ENCODE measurements at places on chromosomes 16 and 17.

- no peak for DNase-seq
Measured at GRCh38 chr17:56274491-56274890, 121.2 kb downstream of the ANKFN1 start.

GRCh38 chr17:82985973-82986372, 93.4 kb upstream of the METRNL start:
- no peak for DNase-seq

DNA sequence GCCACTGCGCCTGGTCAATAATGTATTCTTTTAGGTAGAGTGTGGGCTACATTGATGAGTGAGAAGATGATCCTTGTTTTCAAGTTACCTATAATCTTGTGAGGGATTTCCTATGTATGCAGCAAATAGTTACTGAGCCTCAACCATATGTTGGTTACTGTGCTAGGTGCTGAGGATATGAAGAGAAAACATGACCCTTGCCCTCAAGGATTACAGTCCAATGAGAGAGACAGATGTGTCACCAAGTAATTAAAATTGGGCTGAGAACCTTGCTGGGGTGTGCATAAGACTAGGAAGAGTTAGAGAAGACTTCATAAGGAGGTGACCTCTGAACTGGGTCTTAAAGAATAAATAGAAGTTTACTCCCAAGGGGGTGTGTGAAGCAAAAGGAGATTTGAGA, 7.4 kb downstream of the POLR2A start:
- DNase-seq: no peak

DNA sequence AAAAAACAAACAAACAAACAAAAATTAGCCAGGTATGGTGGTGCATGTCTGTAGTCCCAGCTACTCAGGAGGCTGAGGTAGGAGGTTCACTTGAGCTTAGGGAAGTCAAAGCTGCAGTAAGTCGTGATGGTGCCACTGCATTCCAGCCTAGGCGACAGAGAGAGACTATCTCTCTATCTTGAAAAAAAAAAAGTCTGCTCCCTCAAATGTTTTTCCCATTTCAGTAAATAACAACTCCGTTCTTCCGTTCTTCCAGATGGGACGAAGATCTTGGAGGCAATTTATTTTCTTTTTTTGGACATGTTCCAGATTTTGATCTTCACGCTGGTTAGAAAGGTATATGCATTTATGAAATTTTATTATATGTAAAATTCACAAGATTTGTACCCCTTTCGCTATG, 19.0 kb downstream of the ERAL1 start:
- DNase-seq: no peak

DNA sequence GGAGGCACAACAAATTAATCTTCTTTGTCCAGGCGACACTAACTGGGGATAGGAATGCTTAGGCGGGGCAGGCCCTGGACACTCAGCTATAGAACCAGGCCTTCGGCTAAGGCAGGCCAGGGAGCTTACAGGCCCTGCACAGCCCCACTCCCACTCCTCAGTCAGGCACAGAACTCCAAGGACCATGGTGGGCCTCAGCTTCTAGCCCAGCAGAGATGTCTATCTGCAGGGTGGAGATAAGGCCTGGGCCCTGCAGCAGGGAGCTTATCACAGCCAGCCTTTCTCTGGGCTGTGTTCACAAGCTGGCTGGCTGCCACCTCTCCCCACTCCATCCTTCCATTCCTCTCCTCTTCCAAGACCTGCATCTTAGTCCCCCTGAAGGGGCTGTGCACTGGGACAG, 68.1 kb downstream of the TMEM132E start:
- no peak for DNase-seq

- no peak for DNase-seq
Measured at GRCh38 chr17:70405492-70406220, 236.3 kb downstream of the KCNJ2 start.

- DNase-seq: no peak
Measured at GRCh38 chr17:54029986-54030385, 207.3 kb downstream of the KIF2B start.

DNA sequence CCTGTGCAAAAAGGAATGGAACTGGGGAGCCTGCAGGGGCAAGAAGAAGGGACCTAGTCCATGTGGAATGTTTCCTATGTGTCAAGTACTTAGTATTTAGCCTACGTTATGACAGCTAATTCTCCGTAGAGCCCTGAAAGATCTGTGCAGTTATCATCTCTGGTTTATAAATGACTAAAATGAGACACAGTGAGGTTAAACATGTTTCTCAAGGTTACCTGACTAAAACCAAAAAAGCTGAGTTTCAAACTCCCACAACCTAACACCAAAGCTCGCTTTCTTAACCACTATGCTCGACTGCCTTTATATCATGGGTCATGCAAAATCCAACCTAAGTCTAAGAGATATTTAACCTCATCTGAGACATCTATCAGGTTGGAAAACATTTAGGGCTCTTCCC, 53.3 kb upstream of the CCL2 start:
- DNase-seq: no peak

DNA sequence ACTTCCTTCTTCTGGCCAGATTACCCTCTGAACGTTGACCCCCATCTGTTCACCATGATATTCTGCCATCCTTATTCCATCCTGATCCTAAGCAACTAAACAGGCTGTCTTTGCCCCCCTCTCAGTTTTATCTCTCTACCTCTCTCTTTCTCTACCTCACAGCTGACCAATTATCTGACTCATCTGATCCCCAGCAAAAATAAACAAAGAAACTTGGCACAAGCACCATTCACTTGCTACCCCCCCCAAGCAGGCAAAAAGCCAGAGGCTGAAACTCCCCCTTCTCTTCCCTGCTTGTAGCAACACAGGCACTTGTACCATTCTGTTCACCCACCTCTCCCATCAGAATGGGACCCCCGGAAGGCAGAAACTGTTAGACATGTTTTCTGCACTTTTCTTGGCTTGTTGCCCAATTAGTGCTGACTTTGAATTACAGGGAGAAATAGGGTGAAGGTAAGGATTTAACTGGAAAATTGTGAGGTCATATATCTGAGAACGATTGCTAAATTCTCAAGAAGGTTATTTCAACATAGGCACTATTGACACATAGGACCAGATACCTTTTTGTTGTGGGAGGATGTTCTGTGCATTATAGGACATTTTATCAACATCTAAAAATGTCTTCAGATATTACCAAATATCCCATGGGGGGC, 163.2 kb downstream of the TOX3 start:
- DNase-seq: no peak

DNA sequence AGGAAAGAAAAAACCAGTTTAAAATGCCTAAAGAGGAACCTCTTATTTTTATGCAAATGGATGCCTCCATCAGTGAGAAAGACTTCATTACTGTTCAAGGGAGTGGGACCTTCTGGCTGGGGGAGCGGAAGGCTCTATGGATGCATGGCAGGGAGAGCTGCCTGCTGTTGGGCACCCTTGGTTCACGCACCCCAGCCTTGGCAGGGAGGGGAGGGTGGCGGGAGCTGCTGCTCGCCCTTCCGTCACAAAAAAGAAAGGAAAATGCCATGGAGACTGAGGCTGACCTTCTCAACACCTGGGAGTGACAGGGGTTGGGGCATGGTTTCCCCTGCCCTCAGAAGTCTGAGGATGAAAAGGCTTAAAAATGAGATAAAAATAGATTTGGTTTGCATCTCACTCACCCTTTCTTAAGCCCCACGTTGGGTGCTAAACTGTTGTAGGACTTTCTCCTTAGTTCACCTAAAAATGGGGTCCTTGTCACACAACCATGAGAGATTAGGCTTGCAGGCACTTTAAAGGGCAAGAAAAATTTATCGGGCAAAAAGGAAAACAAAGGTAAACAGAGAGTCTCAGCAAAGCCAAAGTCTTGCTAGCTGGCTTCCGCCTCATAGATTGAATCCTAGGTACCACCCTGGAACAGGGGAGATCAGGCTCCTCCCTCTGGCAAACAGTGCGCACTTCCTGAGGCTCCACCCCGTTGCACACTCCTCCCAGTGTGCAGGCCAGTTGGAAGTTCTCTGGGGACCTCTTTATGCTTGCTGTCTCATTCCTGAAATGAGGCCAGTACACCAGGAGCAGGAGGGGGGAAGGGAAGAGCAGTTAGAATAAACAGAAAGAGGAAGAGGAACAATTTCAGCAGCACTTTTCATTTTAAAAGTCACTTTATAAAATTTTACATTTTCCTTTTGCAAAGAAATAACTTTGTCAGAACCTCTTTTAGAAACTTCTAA, 31.6 kb downstream of the PHKB start:
- no peak for DNase-seq

GRCh38 chr17:74499992-74500391, 31.3 kb downstream of the CD300LB start:
- no peak for DNase-seq

- no peak for DNase-seq
Measured at GRCh38 chr16:79278506-79278905, 322.0 kb downstream of the MAF start.

DNA sequence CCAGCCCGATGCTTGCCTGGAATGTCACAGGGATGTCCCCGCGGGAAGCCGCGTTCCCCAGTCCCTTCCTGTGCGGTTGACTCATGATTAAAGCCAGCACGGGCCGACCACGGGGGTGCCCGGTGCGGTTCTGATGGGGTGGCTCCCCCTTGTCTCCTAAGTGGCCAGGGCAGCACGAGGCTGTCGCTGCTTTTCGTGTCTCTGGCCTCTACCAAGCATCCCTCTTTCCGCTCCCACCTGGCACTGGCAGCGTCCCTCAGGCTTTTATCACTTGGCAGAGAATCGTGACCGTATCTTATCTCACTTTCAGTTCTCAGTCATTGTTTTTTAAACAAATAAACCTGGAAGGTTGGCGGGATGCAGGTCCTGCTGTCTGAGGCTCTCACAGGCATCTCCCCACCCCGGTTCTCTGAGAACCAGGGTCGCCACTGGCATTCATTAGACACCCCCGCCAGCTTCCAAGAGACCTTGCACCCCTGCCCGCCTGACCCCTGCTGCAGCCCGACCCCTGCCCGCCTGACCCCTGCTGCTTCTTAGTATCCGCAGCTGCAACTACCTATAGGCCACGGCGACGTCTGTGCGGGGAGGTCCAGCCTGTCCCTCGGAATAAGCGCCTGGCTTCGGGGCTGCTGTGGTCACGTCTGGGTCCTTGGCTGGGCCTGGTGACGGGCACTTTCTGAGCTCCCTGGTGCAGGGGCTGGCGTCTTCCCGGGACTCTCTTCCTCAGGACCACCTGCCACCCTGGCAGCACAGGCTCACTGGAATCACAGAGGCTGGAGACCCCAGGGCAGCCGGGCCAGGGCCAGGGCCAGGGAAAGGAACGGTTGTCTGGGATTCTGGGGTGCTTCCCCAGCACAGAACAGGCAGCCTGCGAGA, 7.5 kb downstream of the C1QTNF8 start:
- DNase-seq: no peak

GRCh38 chr16:77721752-77722308, 484 bp upstream of the NUDT7 start:
- no peak for DNase-seq

DNA sequence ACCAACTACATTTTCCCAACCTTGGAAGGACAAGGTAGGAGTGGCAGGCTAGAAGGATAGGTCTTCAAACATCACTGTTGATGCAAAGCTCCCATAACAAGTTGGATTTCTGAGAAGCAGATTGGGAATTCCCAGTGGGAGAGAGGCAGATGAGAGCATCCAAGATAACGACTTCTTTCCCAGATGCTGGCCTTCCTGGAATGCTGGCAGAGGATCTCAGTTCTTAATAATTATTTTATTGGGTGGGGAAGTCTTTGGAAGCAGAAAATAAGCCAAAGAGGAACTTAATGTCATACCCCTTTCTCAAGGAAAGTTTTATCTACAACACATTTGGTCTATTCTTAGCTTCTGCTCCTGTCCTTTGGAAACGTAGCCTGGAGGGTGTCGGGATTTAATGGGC, 64.5 kb downstream of the MPRIP start:
- DNase-seq: no peak

DNA sequence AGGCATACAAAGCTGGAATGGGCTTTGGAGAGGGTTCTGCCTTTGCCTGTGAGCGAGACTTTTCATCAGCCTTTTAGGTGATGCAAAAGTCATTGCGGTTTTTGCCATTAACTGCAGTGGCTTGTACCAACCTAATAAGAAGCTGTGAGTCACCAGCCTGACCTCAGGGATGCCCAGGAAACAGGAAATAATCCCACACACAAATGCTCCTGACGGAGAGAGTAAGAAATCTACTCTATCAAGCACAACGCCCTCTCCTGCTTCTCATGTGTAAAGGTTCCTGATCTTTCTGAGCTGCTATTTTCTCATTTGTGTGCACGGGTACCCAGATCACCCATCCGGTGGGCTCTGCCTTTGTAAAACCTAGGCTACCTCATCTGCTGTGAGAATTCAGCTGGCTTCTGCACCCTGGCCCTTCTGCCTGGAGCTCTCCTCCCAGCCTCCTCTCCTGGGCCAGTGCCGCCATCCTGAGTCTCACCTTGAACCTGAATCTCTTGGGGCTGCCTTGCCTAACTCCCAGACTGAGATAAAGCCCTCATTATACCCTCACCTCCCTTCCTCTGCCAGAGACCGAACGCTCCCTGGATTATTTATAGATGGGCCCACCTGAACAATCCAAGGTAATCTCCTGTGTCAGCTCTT, 299.7 kb downstream of the C16orf95 start:
- DNase-seq: peak; percentile 64

GRCh38 chr17:49360796-49361128, 1.3 kb downstream of the ZNF652 start:
- no peak for DNase-seq

- DNase-seq: no peak
Measured at GRCh38 chr17:1360975-1361374, 39.0 kb downstream of the YWHAE start.

DNA sequence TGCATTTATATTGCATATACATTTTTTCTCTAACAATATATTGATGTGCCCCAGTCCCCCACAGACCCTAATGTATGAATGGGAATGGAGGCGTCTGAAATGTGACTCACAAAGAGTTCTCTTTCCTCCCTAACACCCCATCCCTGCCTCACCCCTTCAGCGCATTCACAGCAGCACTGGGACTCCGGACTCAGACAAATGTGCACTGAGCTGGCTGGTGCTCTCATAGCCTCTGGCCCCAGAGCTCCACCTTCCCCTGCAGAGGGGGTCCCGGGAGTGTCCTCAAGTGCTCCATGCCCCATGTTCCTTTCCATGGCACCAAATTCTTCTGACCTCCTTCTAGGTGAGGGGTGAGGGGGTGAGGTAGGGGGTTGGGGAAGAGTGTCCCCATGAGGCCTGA, 20.6 kb downstream of the NPTX1 start:
- DNase-seq: no peak

GRCh38 chr17:29155227-29155965, 24.8 kb downstream of the MYO18A start:
- DNase-seq: peak; percentile 74

GRCh38 chr17:31417051-31417792, 25.7 kb downstream of the RAB11FIP4 start:
- DNase-seq: no peak

- no peak for DNase-seq
Measured at GRCh38 chr17:71636644-71637043, 484.2 kb upstream of the SOX9 start.

- DNase-seq: peak; percentile 20
Measured at GRCh38 chr16:14600164-14600563, 29.9 kb downstream of the PARN start.
